ENCODE measurements at places on chromosomes 5 and 9.
A peak's percentile ranks its signal among the peaks of the same experiment; 100 is the strongest.

DNA sequence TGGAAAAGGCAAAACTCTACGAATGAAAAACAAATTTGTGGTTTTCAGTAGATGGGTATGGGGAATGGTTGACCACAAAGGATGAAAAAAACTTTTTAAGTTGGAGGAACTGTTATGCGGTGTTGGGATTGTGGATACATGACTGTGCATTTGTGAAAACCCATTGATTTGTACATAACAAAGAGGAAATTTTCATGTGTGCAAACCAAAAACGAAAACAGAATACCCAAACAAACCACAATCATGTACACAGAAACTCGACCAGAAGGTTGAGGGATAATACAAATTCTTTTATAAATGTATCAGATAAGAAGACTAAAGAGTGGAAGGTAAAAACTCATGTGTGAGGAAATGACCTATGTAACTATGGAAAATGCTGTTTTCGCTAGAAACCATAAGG is 1012.4 kb downstream of the CDH18 start:
- no peak for DNase-seq

DNA sequence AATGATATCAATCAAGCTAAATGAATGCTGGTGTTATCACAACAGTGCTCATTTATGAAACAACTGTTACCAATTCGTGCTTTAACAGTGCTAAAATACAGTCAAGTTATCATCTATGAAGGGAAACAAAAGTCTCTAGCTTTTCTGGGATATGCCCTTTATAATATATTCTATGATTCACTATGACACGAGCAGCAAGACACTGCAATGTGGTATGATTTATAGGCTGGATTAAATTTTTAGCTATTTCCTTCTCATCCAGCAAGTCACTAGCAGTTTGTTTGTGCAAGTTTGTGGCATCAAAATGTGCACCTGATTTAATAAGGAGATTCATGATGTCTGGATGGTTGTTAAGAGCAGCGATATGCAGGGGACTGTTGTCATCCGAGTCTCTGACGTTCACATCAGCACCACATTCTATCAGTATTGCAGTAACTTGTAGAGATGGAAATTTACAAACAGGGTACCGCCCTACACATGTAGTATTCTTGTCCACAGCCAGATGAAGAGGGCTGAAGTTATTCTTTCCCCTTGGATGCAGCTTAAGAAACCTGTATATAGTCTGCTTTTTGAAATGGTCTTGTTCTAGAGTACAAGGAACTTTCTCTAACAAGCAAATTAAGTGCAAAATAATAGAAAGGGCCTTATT is 20.3 kb downstream of the FEM1C start:
- DNase-seq: no peak

GRCh38 chr9:36940881-36941280 is 93.2 kb downstream of the PAX5 start:
- no peak for DNase-seq

- DNase-seq: no peak
Observed at GRCh38 chr5:98193921-98194760, 579.3 kb upstream of the RGMB start.

DNA sequence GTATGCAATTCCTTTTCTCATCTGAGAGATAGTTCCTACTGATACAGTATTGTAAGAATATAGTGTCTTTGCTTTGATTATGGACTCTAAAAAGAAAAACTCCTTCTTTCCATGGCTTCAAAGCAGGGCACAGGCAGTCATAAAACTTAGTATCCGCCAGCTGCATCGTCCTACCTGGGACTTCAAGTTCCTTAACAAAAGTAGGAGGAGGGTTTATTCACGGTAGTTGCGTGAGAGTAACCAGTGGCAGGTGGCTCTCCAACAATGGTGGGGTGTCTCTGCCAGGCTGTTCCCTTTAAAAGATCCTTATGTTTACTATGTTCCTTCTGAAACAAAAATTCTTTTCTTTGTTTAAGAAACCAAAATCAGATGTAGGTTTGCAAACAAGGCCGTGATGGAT is 173.5 kb upstream of the DMAC1 start:
- no peak for DNase-seq

- DNase-seq: no peak
Observed at GRCh38 chr5:31948006-31948405, 226.1 kb downstream of the GOLPH3 start.

DNA sequence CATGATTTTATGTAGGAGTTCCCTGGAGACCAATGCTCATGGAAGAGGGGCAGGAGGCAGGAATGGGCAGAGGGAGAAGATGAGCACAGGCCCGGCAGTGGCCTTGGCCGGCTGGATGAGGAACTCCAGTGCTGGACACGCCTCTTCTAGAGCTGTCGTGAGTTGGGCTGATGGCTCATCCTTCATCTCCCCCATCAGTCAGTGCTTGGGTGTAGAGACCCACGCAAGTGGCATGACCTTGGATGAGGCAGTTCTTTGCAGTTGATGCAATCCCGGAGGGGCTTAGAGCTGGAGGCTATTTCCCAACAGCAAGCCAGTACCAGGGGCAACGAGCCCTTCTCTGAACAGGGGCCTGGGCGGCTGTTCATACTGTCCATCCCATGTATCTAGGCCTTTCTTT is 25.5 kb upstream of the ARAP3 start:
- DNase-seq: no peak

GRCh38 chr5:77438071-77438470 is 54.0 kb downstream of the WDR41 start:
- no peak for DNase-seq

GRCh38 chr5:125695996-125696655 is 727.1 kb upstream of the GRAMD2B start:
- peak; percentile 46 for DNase-seq

DNA sequence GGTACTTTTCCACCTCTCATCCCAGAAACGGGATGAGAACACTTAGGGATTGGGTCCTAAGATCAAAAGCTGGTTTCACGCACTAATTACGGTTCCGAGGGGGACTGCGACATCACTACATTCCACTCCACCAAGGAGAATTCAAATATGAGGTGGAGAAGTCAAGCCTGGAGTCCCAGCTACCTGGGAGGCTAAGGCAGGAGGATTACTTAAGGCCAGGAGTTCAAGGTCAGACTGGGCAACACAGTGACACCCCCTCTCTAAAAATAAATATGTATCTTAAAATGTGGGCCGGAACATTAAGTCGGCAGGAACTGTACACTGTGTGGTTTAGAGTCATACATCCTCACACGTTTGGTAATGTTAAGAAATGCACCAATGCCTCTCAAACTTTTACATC is 1.6 kb downstream of the GOLGA2 start:
- DNase-seq: no peak

DNA sequence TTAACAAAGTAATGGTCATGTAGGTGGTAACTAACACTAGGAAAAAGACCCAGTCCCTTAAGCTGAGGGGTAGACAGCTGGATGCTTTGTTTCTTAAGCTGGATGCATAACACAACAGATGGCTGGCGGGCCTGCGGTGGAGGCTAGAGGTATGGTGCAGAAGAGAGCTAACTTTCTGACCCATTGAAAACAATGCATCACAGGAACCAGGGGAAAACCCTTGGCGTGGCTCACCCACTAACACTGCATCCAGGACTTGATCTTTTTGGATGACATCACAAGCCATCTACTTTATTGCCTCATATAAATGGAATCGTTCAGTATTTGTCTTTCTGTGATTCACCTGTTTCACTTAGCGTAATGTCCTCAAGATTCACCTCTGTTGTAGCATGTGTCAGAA is 138.7 kb downstream of the AUH start:
- no peak for DNase-seq

- DNase-seq: no peak
Observed at GRCh38 chr5:177510567-177511053, 984 bp upstream of the DOK3 start.

DNA sequence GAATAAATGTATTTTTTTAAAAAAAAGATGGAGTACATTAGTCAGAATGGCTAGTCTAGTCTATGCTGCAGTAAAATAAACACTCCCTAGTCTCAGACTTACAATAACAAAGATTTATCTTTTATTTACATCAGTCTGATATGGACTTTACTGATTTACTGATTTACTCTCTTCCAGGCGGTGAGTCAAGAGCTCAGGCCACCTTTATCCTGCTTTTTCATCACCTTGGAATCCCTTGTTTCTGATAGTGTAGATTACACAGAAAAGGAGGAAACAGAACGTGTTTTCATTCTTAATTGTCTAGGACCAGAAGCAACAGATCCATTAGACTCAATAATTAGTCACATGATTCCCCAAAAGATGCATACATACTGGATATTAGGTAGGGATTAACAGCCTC is 290.1 kb upstream of the TRPC7 start:
- DNase-seq: no peak

All from AG09319 (cell line).